WTC11 (cell line): ENCODE measurements at places on chromosomes 4 and X. TPM values are rescaled to one million over a fixed set of nuclear protein-coding genes. Genes with fewer than 3 reads are reported as not detected.

The UGT8 gene
- 29.2 to 30.8 TPM (median 30.7 TPM) in 3 replicates for total RNA-seq

The NXF2B gene
- total RNA-seq: 0.11 to 0.31 TPM (median 0.18 TPM) in 3 replicates

The ALB gene
- total RNA-seq: 23.4 to 35.4 TPM (median 27.4 TPM) in 3 replicates

The CCSER1 gene
- 0.71 to 1.1 TPM (median 0.87 TPM) in 3 replicates for total RNA-seq

The MAGEA4 gene
- total RNA-seq: 3.2 to 11.4 TPM (median 11.3 TPM) in 3 replicates

The CFAP99 gene
- 0.23 to 0.41 TPM in 2 of 3 replicates, not detected in the other for total RNA-seq

The CCDC110 gene
- total RNA-seq: 2.1 to 2.9 TPM (median 2.2 TPM) in 3 replicates

DNA sequence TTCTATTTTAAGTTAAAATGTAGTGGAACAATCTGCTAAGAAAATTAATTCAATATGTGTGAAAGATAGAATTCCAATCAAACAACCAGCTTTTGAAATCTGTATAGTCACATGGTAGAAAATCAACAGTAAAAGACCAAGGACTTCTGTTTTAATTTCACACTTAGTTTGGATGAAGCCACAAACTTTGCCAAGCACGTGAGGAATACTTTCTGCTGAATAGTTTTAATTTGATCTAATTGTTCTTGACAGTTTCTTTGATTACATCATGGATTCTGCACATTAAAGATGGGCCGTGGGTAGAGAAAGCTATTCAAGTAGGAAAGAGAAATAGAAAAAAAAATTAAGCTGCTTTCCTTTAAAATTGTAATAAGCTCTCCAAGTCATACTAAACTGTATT is 137.9 kb upstream of the FAM241A start:
- no peaks in the 10 kb centered on the region for H3K36me3 ChIP-seq
- no peak for DNase-seq
- peaks cover 1% of the 10 kb centered on the region; the same call in 1 of the 2 replicates for H3K4me1 ChIP-seq
- no peaks in the 10 kb centered on the region for H3K27me3 ChIP-seq

GRCh38 chr4:73883306-73883705 is 14.1 kb downstream of the CXCL1 start:
- no peak overlapping the region for H3K27ac ChIP-seq
- DNase-seq: no peak
- H3K4me3 ChIP-seq: no peak overlapping the region
- H3K4me1 ChIP-seq: peaks cover 8% of the 10 kb centered on the region; the same call in 1 of the 2 replicates
- no peaks in the 10 kb centered on the region; the same call in 1 of the 2 replicates for H3K27me3 ChIP-seq
- H3K36me3 ChIP-seq: no peaks in the 10 kb centered on the region

GRCh38 chrX:66638591-66639500 is at the start of gene EDA2R:
Gene EDA2R, minus strand, starts transcription at chrX:66639078. Its CDS starts 23,058 bp downstream, at chrX:66616020.
- peak within 1 kb of the TSS; percentile 92 for H3K4me3 ChIP-seq
- H3K27me3 ChIP-seq: peaks cover 3% of the 10 kb centered on the region; the same call in 1 of the 2 replicates
- peak within 1 kb of the TSS; percentile 60 for H3K27ac ChIP-seq
- H3K36me3 ChIP-seq: no peaks in the 10 kb centered on the region
- peak; percentile 38 for DNase-seq
- peaks cover 35% of the 10 kb centered on the region for H3K4me1 ChIP-seq
